ENCODE measurements at places on chromosomes 2 and 18.

DNA sequence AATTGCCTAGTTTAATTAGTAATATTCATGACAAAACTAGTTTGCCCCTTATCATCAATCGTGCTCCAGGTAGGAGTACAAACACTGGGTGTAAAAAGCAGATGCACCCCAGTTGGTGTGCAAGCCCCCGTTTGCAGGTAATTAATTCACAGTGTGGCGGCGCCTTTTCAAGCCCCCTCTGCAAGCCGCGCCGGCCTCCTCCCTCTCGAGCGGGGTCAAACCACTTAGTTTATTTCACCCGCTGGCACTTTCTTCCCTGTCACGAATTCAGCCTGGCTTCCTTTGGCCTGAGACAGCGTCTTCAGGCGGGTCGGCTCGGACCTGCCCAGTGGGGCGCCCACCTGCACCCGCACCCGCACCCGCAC is 64.7 kb upstream of the MAPRE2 start:
- DNase-seq = no peak

DNA sequence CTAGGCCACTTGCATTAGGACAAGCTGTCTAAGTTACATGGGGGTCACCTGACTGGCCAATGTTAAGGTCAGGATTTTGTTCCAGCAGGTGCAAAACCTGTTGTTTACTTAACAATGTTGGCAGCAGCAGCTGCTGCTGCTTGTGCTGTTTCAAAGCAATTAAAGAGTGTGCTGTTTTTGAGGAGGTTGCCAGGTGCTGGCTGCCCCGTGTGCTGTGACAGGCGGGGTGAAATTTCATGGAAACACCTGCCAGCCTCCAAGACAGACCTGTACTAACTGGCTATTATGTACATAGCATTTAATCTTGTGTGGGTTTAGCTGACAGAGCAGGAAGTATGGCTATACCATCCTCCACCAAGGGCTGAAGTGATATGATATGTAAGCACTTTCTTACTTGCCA is 224.9 kb downstream of the ASXL3 start:
- no peak for DNase-seq

DNA sequence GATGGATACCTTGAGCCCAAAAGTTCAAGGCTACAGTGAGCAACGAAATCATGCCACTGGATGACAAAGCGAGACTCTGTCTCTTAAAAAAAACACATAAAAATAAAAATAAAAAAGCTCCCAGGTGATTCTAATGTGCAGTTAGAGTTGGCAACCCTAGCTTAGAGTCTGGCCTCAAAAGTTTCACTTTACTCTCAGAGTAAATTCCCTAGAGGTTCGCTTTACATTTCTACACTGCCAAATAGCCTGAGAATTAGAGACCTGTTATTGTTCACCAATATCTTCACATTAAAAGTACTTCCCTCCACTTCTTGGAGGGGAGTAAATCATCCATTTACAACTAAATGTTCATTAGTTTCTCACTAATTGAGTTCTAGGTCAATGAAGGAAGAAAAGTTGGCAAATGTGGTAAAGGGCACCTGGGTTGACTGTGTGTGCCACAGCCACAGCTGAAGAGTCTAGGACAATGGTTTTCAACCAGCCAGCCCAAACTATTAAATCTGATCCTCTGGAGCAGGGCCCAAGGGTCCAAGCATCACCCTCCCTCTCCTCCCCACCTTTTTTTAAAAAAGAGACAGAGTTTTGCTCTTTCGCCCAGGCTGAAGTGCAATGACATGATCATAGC is 15.2 kb upstream of the TMEM37 start:
- DNase-seq = no peak

GRCh38 chr2:230872968-230873660 is 8.4 kb downstream of the ITM2C start:
- DNase-seq = no peak

DNA sequence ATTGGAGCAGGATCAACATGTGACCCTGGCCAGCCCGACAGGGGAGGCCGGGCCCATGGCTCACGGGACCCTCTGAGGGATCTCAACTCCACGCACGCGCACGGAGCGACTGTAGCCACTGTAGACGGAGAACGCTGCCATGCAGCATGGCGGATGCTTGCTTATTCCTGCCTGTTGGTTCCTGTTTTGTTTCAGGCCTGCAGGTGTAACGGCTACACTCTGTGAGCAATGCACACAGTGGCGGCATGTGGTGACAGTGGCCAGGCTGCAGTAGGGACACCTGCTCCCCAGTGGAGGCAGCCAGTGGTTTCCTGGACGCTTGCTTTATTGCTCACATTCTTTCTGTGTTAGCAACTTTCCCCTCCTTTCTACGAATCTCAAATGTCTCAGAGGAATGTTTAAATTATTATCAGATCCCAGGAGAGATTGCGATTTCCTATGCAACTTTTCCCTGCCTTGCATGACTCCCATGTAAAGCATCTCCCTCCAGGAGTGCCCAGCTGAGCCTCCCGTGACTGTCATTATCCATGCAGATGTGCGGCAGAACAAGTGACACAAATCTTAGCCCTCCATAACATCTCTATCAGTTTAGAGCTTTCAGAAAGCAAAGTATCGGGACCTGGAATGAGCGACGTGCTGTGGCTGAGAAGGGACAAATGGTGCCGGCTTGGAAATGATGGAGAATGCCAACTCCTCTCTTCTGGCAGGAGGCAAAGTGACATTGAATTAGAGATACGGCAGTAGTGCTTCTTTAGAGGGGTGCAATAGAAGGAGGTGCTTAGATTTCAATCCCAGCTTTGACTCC is 209.7 kb downstream of the ASB1 start:
- DNase-seq = peak; percentile 89

- no peak for DNase-seq
Observed at GRCh38 chr2:230930928-230931555, 6.0 kb upstream of the GPR55 start.

DNA sequence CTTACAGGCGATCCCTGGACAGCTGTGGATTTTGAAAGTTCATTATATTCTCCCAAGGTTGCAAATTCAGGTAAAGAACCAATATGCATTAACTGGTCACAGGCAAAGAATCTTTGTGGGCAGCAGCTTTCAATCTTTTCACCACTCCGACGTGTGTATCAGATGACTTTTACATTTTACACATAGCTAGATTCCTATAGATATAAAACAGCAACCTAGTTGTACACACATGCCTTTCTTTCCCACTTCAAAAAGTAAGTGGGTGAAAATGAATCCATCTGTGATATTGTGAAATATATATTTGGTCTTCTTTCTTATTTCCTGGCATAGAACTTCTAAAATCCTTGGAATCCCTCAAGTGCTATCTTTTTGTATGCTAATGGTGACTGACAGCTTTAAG is 72.5 kb downstream of the SCG2 start:
- no peak for DNase-seq

GRCh38 chr18:75211626-75211952 is 992 bp downstream of the TSHZ1 start:
- DNase-seq = no peak

DNA sequence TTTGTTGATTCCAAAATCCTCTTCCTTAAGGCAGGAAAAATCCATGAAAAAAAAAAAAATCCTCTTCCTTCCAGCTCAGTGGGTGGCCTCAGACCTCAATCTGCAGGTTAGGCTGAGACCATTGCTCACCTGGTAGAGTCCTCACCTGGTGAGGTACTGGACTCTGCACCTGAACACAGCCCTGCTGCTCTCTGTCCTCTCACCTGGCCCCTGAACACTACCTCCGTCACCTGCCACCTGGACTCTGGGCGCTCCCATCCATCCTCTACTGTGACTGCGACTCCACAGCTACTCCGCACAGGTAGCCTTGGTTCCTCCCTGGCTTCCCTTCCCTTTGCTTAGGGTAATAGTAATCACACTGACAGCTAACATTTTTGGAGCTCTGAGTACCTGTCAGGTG is 22.1 kb downstream of the TYMS start:
- no peak for DNase-seq

GRCh38 chr2:206555721-206556120 is 86.6 kb upstream of the FAM237A start:
- no peak for DNase-seq

DNA sequence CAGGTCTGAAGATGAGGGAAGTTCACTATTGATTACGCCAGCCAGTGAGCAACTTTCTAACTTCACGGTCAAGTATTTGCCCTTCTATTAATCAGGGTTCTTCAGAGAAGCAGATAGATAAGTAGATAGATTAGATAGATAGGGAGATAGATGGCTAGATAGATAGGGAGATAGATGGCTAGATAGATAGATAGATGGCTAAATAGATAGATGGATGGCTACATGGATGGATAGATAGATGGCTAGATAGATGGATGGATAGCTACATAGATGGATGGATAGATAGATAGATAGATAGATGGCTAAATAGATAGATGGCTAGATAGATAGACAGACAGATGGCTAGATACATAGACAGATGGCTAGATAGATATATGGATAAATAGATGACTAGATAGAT is 4.8 kb upstream of the INPP5D start:
- no peak for DNase-seq

DNA sequence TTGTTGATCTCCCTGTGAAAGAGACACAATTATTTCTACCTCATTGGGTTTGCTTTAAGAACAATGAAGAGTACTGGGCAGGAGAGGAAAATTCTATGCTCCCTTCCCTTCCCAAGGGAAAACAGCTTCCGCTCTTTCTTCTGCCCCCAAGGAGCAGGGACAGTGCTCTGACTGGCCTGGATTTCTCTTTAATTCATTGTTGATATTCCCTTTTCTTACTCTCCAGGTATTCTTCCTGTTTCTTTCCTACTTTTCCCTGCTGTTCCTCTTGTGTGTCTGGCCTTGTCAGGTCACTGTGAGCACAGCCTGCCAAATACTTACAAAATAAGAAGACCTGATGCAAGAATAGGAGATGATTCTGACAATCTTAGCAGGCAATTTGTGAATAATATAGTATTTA is 49.6 kb upstream of the SPAG16 start:
- no peak for DNase-seq

All from AG08395 (cell line).